ENCODE measurements at places on chromosomes 2 and 18.

DNA sequence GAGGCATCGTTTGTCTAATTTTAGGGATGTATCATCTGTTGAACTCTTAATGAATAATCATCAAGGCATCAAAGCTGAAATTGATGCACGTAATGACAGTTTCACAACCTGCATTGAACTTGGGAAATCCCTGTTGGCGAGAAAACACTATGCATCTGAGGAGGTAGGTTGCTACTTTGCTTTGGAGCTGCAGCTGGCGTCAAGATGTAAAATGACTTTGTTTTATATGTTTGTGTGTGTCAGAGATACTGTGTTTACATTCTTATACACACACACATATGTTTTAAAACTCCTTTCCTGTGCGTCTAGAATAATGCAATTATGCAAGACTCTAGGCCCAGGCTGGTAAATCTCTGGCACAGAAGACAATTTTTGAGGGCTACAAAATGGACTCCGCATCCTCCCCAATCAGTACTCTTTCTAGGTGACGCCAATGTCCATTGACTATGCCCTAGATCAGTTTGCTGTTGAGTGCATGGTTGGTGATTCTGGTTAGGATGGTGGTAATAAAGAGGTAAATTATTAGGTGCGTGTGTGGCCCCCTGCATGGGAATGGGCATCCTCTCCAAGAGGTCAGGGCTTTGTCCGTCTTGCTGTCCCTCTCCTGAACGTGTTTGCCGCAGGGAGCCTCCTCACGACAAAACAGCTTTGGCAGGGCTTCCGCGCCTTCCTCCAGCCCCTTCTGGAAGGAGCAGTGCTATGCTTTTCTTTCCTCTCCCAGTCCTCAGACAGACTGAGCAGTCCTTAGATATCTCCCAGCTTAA is 68.2 kb upstream of the EML6 start:
- no peak for DNase-seq

DNA sequence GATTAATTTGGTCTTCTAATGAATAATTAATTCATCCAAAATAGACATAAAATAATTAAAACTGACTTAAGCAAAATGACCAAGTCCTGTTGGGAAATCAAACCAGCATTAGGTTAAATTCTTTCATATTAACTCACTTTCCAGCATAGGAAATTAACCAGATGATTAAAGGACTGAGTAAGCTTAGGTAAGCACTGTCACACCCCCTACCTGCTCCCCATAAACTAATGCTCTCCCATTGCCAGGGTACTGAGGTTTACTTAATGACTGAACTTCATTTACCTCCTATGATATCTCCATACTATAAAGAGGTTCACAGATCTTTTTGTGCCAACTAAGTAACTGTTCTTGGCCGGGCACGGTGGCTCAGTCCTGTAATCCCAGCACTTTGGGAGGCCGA is 13.7 kb downstream of the DSC2 start:
- no peak for DNase-seq

DNA sequence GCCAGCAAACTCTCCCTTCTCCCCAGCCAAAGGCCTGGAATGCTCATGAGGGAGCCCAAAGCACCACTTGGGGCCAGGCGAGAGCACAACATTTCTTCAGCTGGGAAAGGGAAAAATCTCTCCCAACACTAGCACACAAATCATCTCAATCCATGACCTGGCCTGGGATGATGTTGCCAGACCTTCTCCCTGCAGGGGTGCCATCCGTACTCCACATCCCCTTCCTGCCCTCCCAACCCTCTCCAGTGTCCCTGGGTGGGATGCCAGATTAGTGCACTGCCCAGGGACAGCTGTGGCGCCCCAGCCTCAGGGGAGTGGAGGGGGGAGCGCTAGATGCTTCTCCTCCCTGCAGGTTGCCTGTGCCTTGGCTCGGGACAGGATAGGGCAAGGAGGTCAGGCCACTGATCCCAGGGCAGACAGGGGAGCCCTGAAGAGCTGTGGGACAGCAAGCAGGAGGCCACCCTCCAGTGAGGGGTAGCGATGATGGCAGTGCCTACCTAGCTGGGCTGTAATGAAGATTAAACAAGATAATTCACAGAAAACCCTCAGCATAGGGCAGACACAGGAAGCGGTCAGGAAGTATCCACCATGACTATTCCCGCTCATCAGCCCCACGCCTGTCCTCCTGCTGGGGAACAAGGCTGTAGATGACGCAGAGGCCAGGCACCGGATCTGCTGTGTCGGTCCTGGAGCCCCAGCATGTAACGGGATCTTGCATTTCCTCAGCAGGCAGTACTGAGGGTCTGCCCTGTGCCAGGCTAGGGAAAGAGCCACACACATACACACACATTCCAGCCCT is 31.1 kb downstream of the SERTAD2 start:
- no peak for DNase-seq

DNA sequence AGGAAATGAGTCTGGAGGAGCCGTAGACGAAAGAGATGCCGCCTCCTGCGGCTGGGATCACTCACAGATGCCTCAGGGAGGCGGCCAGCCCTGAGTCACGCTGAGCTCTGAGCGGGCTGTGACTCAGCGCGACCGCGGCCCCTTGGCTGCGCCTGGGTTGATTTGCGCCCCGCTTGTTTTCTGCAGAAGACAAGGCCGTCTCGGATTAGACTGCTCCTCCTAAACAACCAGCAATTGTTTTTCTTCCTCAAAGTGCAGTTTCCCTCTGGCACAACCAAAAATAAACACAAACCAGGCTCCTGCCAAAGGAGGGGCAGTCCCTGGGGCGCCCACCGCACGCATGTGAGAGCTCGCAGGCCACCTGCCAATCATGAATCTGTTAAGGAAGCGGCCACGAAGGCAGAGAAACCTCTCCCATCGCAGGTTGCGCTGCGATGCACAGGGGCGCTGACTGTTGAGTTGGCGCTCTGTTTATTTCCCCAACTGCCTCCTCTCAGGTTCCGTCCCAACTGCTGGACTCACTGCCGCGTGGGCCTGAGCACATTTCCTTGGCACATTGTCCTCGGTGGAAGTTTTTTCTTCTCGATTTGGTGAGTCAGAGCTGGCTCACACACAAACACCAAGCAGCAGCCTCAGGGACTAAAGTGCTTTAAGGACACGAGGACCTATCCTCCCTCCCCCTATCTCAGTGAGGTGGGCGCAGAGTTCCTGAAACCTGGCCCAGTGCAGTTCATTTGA is 85.2 kb upstream of the NDUFV2 start:
- DNase-seq, result peak; percentile 64

GRCh38 chr2:103219398-103219797 is 457.6 kb downstream of the TMEM182 start:
- no peak for DNase-seq

DNA sequence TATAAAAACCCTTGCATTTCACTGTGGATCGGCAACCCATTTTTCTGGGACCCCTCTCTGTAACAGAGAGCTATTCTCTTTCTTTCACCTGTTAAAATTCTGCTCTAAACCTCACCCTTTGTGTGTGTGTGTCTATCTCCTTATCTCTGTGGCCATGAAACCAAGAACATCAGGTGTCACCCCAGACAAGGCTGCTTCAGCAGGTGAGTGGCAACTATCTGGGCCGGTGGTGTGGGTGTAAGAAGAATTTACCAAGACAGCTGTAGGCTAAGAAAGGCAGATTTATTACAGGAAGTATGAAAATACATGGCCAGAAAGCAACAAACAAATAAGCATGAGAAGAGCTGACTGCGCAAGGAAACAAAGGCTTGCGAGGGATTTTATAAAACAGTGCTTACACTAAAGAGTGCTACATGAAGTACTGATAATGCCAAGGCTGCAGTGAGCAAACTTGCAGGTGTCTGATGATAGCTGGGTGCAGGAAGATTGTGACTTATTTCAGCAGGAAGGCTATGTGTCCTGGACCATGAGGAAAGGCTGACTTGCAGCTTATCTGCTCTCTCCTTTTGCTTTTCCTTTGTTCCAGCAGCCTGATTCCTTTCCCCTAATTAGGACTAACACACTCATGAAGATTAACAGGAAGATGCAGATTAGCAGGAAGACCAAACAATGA is 421.1 kb downstream of the PTH2R start:
- no peak for DNase-seq

GRCh38 chr2:234333168-234334130 is 163.4 kb downstream of the ARL4C start:
- DNase-seq, result no peak

- DNase-seq, result no peak
Observed at GRCh38 chr2:36255863-36256262, 99.7 kb upstream of the CRIM1 start.

GRCh38 chr2:190582736-190583506 is 48.4 kb upstream of the NEMP2 start:
- no peak for DNase-seq

DNA sequence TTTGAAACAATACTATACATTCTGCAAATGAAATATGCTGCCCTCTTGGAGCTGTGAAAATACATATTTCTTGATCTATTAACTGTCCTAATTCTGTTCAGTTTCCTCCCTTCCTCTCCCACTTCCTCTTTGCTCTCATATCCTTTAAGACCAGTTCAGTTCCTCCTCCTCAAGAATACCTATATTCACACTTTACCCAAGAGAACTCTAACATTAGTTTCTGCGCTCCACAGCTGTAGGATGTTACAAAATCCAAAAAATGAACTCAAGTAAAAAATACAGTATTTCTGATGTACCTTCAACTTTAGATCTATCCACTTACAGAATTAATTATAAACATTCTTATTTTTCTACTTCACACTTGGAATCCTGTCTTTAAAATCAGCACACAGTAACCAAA is 5.4 kb downstream of the ITSN2 start:
- no peak for DNase-seq

DNA sequence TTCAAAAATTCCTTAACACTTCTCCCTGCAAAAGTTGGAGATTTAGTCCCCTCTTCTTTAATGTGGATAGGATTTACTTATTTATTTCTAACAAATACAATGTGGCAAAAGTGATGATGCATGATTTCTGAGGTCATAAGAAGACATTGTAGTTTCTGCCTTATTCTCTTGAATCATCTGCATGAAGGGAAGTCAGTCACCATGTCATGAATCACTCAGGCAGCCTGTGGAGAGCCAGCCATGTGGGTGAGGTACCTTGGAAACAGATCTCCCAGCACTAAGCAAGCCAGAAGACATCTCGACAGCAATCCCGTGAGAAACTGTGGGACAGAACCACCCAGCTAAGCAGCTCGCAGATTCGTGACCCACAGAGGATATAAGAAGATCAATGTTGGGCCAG is 2.7 kb upstream of the ZC3H8 start:
- DNase-seq, result no peak

- no peak for DNase-seq
Observed at GRCh38 chr2:64406407-64406774, 47.6 kb upstream of the LGALSL start.

GRCh38 chr18:55073834-55074233 is 114.6 kb upstream of the CCDC68 start:
- DNase-seq, result no peak

DNA sequence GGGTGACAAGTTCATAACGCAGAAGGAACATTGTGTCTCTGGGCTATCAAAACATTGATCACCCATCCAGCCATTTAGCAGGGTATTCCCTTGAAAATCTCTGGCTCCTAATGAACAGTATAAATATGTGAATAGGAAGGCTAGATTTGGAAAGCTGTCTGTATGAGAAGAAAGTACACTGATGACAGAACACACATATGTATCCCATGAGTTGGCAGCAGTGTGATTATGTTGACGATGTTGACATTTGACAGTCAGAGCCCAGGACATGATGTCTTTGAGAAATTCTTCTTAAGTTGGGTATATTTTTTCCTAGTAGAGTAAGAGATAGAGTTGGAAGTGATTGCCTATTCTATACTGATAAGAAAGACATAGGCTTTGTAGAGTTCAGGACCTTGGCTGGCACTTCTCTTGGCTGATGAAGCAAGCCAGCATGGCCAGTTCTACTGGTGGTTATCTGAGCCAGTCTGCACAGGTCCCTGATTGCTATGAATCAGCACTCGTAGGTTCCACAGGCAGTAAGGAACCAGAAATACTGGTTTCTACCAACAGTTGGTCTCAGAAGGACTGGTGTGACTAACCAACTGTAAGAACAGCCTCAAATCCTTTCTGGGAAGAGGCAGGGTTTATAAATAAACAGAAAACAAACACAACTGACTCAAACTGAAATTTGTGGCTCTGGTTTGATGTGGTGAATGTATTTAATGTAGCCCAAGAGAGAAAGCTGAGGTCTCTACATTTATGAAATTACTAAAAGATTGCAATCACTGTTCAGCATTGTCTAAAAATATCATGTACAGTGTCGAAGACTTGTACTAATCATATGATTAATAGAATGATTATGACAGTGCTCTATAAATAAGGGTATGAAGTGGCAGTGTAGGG is 43.9 kb upstream of the RAPH1 start:
- DNase-seq, result no peak

DNA sequence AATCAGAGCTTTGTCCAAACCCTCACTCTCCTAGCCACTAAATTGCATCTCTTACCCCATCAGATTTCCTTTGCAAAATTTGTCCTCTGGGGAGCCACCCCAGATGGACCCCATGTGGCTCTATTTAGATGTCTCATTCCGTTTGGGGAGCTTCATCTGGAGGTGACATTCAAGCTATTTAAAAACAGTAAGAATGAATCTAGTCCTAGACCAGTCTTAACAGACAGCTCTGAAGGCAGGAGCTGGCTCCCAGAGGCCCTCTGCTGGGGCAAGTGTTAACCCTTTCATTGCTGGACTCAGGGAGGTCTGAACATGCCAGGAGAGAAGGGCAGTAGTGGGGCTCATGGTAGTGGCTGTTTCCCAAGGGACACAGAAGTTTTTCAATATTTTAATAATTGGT is 59.2 kb downstream of the RPL37A start:
- DNase-seq, result no peak

GRCh38 chr2:62745891-62746481 is 40.5 kb downstream of the EHBP1 start:
- no peak for DNase-seq

- no peak for DNase-seq
Observed at GRCh38 chr2:149006883-149007543, 31.5 kb upstream of the LYPD6B start.

DNA sequence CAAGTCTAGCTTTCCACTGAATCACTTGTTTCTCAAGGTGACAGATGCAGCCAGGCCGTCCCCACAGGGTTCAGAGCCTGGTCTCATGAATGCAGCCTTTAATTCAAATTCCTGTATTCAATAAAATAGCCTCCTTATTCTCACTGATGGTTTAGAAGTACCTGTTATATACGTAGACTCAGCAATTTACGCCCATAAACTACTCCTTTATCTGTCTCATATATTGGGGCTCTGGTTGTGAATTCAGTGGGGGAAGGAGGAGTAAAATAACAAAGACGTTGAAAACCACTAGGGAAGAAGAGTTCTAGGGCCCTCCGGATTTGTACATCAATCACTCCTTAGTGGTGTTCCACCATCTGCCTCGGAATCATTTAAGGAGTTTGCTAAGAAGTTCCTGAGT is 1.7 kb downstream of the OBSL1 start:
- DNase-seq, result no peak
